Stimulated activated CD8-positive, alpha-beta memory T cell treated with anti-CD3 and anti-CD28 coated beads, Interleukin-15, amount 100 ng/mL, for 24 hours (primary cell): ENCODE measurements at places on chromosomes 1 and 21.

- no peak for DNase-seq
Measured at GRCh38 chr1:94973309-94973922, 46.5 kb upstream of the CNN3 start.

GRCh38 chr1:234617986-234618736 is 8.2 kb upstream of the IRF2BP2 start:
- no peak for DNase-seq

DNA sequence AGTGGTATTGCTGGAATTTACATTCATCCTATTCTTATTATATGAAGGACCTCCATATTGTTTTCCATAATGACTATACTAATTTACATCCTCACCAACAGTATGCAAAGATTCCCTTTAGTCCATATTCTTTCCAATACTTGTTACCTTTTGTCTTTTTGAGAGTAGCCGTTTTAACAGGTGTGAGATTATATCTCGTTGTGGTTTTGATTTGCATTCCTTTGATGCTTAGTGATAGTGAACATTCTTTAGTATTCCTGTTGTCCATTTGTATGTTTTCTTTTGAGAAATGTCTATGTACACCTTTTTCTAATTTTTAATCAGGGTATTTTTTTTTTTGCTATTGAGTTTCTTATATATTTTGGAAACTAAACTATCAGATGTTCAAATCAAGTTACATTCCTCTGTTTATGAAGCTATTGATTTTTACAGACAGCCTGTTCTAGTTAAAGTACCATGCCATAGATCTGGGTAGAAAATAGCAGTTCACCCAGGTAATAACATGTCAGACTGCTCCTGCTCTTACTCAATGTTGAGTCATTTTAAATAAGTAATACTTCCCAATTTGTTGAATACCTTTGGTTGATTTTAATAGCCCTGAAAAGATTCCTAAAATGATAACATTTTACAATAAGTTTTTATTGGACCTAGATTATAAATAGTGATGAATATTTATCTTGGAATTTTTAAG is 1108.7 kb downstream of the NCAM2 start:
- no peak for DNase-seq

DNA sequence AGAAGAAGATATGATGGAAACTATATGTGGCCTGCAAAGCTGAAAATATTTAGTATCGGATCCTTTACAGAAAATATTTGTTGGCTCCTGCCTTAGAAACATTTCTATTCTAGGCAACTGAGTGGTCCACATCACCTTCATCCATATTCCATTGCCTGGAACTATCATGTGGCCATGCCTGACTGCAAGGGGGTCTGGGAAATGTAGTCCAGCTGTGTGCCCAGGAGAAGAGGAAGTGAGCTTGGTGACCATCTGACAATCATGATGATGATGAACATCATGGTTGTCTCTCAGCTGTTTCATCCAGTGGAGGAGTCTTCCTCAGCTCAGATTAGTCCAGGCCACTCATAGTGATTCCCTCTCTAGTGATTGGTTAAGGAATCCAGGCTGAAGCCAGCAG is 61.8 kb upstream of the IFNLR1 start:
- DNase-seq: no peak

DNA sequence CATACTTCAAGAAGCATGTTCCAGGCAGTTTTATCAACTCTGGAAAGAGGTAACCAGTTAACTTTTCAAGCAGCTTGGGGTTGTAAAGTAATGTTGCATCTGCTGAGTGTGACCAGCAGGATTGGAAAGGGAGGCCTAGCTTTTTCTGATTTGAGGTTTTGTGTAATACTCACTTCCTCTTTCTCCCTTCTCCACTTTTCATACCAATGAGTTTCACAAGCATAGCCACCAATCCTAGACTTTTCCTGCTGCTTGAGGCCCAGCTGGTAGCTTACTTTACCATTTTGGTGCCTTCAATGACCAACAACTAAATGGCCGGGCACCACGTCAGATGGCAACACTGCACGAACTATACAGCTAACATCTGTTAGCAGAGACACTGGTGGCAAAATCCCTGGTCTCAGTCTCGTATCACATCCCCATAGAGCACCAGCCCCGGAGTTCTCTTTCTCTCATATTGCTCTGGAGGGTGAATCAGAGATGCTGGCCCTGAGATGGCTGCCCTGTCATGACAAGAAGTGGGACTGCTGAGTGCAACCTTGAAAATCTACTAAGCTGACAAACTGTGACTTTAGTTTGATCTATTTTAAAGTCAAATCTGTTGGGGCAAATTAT is 14.8 kb upstream of the GPR88 start:
- no peak for DNase-seq

- no peak for DNase-seq
Measured at GRCh38 chr1:220879509-220880361, 492 bp downstream of the HLX start.

DNA sequence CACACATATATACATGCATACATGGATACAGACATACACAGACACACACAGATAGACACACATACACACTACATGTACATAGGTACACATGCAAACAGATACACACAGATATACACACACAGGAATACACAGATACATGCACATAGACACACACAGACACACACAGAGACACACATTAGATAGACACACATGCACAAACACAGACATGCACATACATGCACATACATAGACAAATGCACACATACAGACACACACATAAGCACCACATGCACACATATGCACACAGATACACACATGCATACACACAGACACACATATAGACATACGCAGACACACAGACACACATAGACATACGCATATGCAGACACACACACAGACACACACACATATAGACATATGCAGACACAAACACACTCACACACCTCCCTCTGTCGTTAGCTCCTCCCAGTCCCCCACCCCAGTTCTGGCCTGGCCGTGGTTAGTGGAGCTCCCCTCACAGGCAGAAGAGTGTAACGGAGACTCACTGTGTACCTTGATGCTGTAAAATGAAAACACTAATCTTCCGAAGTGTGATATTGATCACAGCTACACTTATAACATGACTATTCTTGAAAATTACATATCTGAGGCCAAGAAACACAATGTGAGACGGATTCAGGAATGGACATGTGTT is 7.6 kb downstream of the UBASH3A start:
- DNase-seq: no peak

DNA sequence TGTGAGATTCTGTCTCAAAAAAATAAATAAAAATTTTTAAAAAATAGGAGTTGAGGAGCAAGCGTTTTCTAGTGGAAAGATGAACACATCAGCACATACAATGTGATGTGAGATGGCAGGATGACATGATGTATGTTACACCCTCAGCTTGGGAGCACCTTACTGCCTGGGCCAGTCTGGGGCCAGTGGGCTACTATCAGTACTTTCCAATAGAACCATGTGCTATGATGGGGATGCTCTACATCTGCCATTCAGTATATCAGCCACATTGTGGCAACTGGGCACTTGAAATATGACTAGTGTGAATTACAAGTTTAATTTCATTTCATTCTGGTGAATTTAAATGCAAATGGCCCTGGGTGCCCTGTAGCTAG is 156.0 kb downstream of the PGBD5 start:
- no peak for DNase-seq

DNA sequence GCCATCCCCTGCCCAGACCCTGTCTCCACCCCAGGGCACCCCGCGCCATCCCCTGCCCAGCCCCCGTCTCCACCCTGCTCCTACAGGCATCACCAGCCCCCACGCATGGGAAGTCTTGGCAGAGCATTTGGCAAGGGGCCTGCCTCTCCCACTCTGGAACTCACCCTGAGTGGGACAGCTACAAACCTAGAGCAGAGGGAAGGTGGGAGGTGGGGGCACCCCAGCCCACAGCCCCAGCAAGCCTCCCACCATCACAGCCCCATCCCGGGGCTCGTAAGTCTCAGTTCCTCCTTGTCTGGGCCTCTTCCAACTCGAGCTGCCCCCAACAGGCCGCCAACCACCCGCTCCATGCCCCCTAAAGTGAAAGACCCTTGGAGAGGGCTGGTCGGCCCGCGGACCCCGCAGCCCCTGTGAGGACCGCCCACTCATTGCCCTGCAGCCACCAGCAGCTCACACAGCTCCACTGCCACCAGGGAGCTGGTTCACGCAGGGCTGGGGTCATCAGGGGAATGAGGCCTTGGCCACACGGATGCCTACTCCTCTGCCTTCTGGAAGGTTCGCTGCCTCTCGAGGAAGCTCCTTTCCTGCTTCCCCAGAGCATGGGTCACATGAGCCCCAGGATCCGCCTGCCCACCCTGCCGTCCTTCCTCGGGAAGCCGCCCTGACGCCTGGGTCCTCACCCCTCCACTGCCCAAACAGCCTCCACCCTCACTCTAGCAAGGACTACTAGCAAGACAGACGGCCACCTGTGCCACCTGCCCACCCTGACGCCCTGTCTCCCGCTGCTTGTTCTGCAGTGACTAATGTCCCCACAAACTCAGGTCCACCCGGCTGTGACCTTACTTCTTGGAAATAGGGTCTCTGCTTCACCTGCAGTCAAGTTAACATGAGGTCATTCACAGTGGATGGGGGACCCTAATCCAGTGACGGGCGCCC is 14.4 kb downstream of the MEGF6 start:
- no peak for DNase-seq

DNA sequence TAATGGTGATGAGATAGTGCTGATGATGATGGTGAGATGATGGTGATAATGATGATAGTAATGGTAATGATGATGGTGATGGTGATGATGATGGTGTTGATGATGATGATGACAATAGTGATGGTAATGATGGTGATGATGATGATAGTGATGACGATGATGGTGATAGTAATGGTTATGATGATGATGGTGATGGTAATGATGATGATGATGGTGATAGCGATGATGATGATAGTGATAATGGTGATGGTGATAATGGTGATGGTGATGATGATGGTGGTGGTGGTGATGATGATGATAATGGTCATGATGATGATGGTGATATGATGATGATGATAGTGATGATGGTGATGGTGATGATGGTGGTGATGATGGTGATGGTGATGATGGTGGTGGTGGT is 384.6 kb downstream of the MATN1 start:
- no peak for DNase-seq

GRCh38 chr1:53296117-53296749 is 31.6 kb downstream of the LRP8 start:
- no peak for DNase-seq

- no peak for DNase-seq
Measured at GRCh38 chr1:153573351-153573750, 7.7 kb upstream of the S100A2 start.

DNA sequence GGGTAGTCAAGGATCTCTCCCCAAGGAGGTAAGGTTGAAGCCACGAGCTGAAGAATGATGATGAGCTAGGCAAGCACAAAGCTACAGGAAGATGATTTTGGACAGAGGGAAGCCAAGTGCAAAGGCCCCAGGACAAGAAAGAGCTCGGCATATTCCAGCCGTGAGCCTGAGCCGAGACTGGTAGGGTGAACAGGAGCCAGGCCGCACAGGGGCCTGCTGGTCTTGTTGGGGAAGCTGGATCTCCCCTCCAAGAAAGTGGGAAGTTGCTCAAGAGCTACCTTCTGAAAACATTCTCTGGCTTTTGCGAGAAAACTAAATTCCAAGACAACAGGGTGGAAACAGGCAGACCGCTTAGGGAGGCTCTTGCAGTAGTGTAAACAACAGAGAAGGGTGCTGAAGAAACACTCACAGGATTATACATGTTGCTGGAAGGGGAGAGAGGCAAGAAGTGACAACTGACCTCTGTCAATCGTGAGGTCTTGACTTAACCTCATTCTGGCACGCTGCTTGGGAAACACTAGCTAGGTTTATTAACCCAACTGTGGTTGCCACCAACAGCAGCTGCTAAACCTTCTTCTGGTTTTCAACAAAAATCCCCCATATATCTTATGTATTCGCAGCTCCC is 625.2 kb downstream of the SMYD3 start:
- DNase-seq: no peak

- DNase-seq: no peak
Measured at GRCh38 chr1:8746554-8746953, 70.9 kb downstream of the RERE start.

DNA sequence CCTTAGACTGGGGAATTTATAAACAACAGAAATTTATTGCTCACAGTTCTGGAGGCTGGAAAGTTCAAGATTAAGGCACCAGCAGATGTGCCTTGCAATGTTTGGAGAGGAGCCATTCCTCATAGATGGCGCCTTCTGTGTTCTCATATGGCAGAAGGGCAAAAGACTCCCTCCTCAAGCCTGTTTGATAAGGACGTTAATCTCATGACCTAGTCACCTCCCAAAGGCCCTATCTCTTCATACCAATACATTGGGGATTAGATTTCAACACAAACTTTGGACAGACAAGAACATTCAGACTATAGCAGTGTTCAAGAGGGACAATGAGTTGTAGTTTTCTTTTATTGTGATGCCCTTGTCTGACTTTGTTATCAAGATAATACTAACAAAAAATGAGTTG is 34.3 kb downstream of the PSMG1 start:
- no peak for DNase-seq

GRCh38 chr1:182629499-182630096 is 25.4 kb upstream of the RGS16 start:
- DNase-seq: no peak

- DNase-seq: no peak
Measured at GRCh38 chr1:220701974-220702373, 11.8 kb downstream of the C1orf115 start.
